ENCODE measurements at places on chromosomes 6 and 20. TPM values are rescaled to one million over a fixed set of nuclear protein-coding genes. Genes with fewer than 3 reads are reported as not detected.
A peak's percentile ranks its signal among the peaks of the same experiment; 100 is the strongest.

Gene TRIM31
- not detected for total RNA-seq

Gene LTB
- total RNA-seq: 1.4 TPM

Gene HNF4A
- total RNA-seq: not detected

Gene GNAS-AS1
- total RNA-seq: 1.7 TPM

DNA sequence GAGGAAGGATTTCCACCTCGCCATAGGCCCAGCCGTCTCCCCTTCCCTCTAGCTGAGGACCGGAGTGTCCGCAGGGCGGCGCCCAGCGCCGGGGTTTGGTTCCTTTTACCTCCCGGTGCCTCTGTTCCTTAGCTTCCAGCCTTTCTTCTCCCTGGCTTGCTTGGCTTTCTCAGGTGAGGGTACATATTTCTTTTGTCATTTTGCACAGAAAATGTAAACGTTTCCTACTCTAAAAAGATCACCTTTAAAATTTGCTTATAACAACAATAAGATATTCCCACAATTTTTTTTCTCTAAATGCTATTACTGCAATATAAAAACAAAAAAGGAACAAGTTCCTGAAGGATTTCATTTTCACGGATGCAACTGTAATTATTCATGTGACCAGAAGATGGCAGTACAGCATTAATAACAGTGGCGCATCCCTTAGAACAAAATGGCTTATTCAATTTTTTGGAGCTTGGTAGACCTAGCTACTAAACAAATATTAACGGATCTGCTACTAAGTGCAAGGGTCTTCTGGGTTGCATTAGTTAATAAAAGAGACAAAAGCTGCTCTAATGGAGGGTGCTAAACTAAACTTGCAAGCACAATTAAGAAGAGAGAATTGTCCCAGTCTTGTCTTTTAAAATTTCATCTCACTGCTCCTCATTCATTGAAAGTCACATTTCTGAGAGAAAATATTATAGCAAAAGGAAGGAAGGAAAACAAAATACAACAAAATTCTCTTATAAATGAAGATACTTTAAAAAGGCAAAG, 172.9 kb downstream of the ADGRG6 start:
- H3K27ac ChIP-seq: no peak overlapping the region
- no peaks in the 10 kb centered on the region for H3K27me3 ChIP-seq
- no peaks in the 10 kb centered on the region for H3K36me3 ChIP-seq
- DNase-seq: no peak
- H3K4me1 ChIP-seq: no peaks in the 10 kb centered on the region

GRCh38 chr20:56347628-56348304, 11.0 kb upstream of the FAM210B start:
- no peak for DNase-seq
- no peak overlapping the region for H3K27ac ChIP-seq
- H3K4me1 ChIP-seq: no peaks in the 10 kb centered on the region

GRCh38 chr6:26054781-26055718, 32.2 kb upstream of the HFE start:
- peak overlapping the region; percentile 90 for H3K4me3 ChIP-seq
- no peaks in the 10 kb centered on the region for H3K27me3 ChIP-seq
- peak; percentile 93 for DNase-seq
- no peaks in the 10 kb centered on the region for H3K36me3 ChIP-seq

DNA sequence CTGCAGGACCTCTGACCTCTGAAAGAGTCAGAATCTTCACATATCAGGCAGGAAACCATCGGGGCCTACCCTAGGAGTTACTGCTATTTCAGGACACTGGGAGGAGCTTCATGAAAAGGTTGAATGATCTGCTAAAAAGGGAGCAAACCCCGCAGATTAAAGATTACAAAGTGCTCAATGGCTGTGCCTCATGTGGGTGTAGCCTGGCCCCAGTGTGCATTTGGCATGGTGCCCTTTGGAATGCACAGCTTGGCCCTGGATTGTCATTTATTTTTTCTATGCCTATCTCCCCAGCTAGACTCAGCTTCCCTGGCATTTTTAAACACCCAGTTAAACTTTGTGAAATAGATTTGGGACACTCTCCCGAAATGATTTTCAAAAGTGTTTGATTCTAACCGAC, 368.5 kb upstream of the SPTLC3 start:
- no peak overlapping the region for H3K27ac ChIP-seq
- no peaks in the 10 kb centered on the region for H3K27me3 ChIP-seq
- DNase-seq: no peak
- H3K36me3 ChIP-seq: no peaks in the 10 kb centered on the region

DNA sequence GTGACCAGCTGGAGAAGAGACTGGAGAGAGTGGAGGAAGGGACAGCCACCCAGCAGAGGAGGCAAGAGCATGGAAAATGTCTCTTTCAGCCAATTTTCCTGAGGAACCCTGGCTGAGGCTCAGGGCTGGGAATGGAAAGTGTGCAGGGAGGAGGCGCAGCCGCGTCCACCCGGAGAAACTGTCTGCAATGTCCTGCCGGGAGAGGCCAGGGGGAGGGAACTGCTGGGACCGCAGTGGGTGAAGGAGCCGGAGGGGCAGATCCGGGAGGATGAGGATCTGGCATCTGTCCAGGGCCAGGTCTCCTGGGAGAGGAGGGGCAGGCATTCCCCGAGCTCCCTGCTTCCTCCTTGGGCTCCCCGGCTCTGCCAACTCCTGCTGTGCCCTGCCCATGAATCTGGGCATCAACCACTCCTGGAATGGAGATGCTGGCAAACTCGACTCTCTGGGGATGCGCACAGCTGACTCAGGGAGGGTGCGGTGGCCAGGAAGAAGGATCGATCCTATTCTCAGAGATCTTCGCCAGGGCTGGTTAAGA, 17.4 kb upstream of the HM13 start:
- DNase-seq: peak; percentile 94
- no peak overlapping the region for H3K4me3 ChIP-seq
- no peak overlapping the region for H3K27ac ChIP-seq

DNA sequence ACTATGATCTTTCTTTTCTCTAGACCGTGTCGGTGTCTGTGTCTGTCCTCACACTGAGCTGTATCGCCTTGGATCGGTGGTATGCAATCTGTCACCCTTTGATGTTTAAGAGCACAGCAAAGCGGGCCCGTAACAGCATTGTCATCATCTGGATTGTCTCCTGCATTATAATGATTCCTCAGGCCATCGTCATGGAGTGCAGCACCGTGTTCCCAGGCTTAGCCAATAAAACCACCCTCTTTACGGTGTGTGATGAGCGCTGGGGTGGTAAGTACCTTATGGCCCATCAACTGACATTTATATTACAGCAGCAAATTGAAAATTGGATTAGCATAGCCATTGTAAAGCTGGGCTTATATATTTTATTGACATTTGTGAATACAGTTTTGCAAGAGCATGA, 72.2 kb upstream of the GFRAL start:
- DNase-seq: no peak
- H3K4me1 ChIP-seq: no peaks in the 10 kb centered on the region
- H3K27me3 ChIP-seq: no peaks in the 10 kb centered on the region

GRCh38 chr6:6191476-6191875, 129.0 kb downstream of the F13A1 start:
- H3K36me3 ChIP-seq: no peaks in the 10 kb centered on the region
- no peaks in the 10 kb centered on the region for H3K4me1 ChIP-seq
- H3K4me3 ChIP-seq: no peak overlapping the region
- H3K27me3 ChIP-seq: no peaks in the 10 kb centered on the region
- no peak overlapping the region for H3K27ac ChIP-seq
- DNase-seq: no peak

DNA sequence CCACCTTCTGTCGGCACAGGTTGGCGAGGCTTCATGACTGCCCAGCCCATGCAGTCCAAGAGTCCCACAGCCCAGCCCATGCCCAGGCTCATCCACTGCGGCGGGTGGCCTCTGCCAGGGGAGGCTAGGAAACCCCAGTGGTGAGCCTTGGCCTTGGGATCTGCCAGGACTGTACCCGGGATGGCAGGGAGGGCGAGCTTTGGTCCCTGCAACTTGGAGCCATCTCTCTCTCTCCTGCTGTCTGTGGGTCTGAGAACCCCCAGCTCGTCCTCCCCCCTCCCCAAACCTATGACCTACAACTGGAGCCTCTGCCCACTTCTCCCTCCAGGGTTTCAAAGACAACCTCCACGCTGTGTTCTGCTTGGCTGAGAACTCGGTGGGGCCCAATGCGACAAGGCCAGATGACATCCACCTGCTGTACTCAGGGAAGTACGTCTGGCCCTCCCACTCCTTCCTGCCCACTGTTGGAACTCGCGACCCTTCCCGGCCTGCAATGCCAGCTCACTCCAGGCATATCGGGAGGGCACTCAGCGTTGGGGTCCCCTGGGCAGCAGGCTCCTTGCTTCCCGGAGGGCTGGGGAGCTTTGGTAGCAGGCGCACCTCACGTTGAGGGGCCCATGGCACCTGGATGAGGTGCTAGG, 19.7 kb downstream of the NPEPL1 start:
- H3K36me3 ChIP-seq: no peaks in the 10 kb centered on the region
- no peaks in the 10 kb centered on the region for H3K27me3 ChIP-seq
- DNase-seq: peak; percentile 61
- H3K4me1 ChIP-seq: no peaks in the 10 kb centered on the region
- H3K27ac ChIP-seq: no peak overlapping the region
- H3K4me3 ChIP-seq: no peak overlapping the region

DNA sequence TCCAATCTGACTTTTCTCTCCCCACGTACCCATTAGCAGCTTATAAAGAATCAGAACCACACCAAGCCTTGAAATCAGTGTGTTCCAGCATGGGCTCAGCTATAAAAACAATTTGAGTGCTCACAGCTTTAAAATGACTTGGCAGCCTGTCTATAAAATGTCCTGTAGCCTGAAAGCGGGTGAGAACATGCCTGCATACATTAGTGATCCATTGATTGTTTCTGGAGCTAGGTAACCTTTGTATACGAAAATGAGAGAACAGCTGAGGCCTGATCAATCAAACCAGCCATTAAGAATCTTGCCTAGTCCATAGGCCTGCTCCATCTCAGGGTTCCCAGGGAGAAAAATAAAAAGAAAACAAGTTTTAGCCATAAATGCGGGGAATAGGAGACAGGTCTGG, 245.8 kb upstream of the SULF2 start:
- no peak for DNase-seq
- H3K27me3 ChIP-seq: no peaks in the 10 kb centered on the region
- no peak overlapping the region for H3K27ac ChIP-seq
- no peaks in the 10 kb centered on the region for H3K4me1 ChIP-seq
- H3K4me3 ChIP-seq: no peak overlapping the region

DNA sequence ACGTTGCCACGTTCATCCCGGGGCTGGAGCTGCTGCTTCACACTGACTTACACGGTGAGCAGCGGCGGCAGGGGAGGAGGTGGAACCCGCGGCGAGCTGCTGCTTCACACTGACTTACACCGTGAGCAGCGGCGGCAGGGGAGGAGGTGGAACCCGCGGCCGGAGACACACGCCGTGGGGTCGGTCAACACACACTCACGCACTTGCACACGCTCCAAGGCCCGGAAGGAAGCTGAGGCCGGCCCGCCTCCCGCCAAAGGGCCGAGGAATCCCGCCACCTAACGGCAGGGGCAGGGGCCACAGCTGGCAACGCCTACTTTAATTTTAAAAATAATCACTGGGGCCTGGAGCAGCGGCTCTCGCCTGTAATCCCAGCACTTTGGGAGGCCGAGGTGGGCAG, 94.4 kb upstream of the FOXC1 start:
- no peaks in the 10 kb centered on the region for H3K36me3 ChIP-seq
- no peaks in the 10 kb centered on the region for H3K27me3 ChIP-seq
- H3K4me3 ChIP-seq: no peak overlapping the region
- H3K4me1 ChIP-seq: no peaks in the 10 kb centered on the region
- DNase-seq: no peak

- no peaks in the 10 kb centered on the region for H3K27me3 ChIP-seq
- no peak overlapping the region for H3K27ac ChIP-seq
- peaks cover 4% of the 10 kb centered on the region for H3K4me1 ChIP-seq
- no peak for DNase-seq
- no peaks in the 10 kb centered on the region for H3K36me3 ChIP-seq
These were observed 30.6 kb downstream of the DCBLD1 start for GRCh38 chr6:117512987-117513573.

DNA sequence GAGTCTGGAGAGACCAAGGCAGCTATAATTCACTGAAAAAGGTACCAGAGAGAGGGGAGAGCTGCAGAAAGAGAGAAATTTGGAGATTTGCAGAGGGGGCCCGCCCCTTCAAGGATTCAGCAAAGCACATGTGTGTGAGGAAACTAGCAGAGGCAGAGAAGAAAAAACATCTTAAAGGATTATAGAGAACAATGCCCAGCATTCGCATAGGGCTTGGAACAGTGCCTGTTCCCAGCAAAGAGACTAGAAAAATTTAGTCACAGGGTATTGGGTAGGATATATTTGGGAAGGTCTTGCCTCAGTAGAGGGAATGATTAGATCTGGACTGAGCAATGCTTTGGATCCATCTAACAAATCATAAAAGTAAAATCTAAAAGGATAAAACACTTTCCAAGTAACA, 44.0 kb downstream of the SRPK1 start:
- no peaks in the 10 kb centered on the region for H3K27me3 ChIP-seq
- DNase-seq: no peak
- H3K36me3 ChIP-seq: no peaks in the 10 kb centered on the region
- H3K4me1 ChIP-seq: no peaks in the 10 kb centered on the region

GRCh38 chr6:12592634-12593033, 123.9 kb upstream of the PHACTR1 start:
- DNase-seq: no peak
- H3K4me1 ChIP-seq: no peaks in the 10 kb centered on the region
- H3K27me3 ChIP-seq: no peaks in the 10 kb centered on the region
- no peak overlapping the region for H3K4me3 ChIP-seq
- no peaks in the 10 kb centered on the region for H3K36me3 ChIP-seq

DNA sequence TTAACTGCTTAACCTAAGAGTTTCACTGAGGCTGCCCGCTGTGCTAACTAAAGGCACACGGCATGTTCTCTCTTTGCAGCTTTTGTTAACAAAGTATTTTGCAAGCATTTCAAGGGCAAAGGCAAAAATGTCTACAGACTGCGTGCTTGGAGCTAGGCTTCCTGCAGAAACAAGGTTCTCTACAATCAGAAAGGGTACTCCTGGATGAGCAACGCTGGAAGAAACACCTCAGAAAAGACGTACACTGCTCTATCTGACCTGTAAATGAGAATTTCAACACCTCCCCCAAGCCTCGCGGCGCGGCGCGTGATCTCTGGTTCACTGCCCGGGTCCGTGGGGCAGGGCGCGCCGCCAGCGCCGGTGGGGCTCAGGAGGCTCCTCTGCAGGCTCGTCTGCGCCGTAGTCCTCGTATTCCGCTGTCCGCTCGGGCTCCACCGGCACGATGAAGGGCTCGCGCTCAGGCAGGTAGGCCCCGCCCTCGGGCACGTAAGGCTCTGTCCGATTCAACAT, 120.9 kb downstream of the COL12A1 start:
- H3K4me3 ChIP-seq: no peak overlapping the region
- H3K4me1 ChIP-seq: no peaks in the 10 kb centered on the region
- DNase-seq: no peak
- H3K36me3 ChIP-seq: peaks cover 3% of the 10 kb centered on the region

DNA sequence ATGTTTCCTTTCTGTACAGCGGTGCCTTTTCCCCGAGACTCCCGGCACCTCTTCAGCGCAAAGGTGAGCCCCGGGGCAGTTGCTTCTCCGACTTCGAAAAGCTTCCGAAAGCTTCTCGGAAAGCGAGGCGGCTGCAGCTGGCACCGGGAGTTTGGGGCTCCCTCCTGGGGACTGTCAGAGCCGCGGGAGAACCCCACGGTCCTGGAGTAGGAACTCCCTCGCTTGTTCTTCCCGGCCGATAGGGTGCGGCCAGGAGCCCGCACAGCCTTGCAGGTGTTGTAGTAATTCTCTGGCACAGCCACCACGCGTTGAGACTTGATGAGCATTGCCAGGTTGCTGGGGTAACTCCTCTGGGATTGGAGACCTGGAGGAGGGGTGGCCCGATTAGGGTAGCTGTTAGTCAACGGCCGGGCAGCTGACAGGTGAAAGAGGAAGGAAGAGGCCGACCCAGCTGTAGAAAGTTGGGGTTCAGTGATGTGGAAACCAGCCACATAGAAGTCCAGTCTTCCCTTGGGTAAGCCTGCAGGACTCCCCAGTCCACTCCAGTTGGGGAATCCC, 721 bp downstream of the KDM1B start:
- H3K27me3 ChIP-seq: no peaks in the 10 kb centered on the region
- no peaks in the 10 kb centered on the region for H3K36me3 ChIP-seq
- H3K4me3 ChIP-seq: peak overlapping the region; percentile 91
- peak; percentile 65 for DNase-seq
